ENCODE measurements at places on chromosomes 3 and 15. TPM values are rescaled to one million over a fixed set of nuclear protein-coding genes. Genes with fewer than 3 reads are reported as not detected.

DNA sequence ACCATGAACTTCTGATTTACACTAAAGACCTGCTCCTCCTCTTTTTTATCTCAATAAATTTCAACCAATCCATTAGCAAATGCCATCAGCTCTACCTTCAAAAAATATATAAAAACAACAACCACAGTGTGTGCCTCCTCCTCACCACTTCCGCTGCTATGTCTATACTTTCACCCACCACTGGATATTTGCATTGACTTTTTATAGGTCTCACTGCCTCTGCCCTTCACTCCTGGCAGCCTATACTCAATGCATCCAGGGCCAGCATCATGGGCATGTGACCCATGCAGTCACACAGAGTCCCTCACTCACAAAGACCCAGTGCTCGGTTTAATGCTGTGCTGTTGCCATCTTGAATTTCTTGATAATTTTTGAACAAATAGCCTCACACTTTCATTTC lies 53.5 kb upstream of the CCDC54 start:
- H3K4me1 ChIP-seq, result no peaks in the 10 kb centered on the region
- no peaks in the 10 kb centered on the region for H3K27me3 ChIP-seq
- H3K4me3 ChIP-seq, result no peak overlapping the region
- H3K36me3 ChIP-seq, result no peaks in the 10 kb centered on the region
- no peak overlapping the region for H3K27ac ChIP-seq

DNA sequence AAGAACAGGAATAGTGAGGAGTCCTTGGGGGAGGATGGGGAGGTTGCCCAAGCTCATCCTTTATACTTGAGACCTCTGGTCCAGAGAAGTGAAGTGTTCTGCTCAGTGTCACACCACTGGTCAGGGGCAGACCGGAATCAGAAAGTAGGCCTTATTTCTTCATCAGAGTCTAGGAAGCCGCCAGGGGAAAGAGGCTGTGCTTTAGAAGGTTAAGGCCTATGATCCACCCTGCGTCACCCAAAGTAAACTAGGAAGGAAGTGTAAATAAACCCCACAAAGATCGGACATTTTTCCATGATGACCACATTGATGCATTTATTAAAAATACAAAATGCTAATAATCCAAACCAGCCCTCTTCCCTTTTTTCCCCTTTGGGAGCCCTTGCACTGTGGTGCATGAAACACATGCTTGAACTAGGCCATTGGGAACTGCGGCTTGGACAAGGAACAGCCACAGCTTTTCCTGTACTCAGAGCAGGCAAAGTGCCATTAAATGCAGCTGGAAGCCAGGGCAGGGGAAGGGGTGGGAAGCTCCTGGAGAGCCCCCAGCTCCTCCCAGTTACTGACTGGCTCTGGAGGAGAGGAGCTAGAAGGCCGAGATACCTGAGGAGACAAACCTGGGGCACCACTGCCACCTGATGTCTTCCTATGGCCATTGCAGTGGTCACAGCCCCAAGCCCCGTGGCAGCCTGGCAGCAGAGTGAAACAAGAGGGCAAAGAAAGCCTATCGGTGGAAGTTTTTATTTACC lies 37.0 kb downstream of the CDC25A start:
- H3K4me3 ChIP-seq, result no peak overlapping the region
- H3K27ac ChIP-seq, result no peak overlapping the region
- H3K4me1 ChIP-seq, result peaks cover 18% of the 10 kb centered on the region
- H3K36me3 ChIP-seq, result no peaks in the 10 kb centered on the region

Gene ITPKA
- 5.3 TPM for total RNA-seq

GRCh38 chr3:129937717-129938116 lies 36.8 kb upstream of the TRH start:
- no peaks in the 10 kb centered on the region for H3K4me1 ChIP-seq
- no peak overlapping the region for H3K4me3 ChIP-seq
- no peaks in the 10 kb centered on the region for H3K36me3 ChIP-seq
- no peak for DNase-seq
- no peaks in the 10 kb centered on the region for H3K27me3 ChIP-seq
- H3K27ac ChIP-seq, result no peak overlapping the region

Gene ARGFX
- not detected for total RNA-seq

Gene SCN5A
- total RNA-seq, result 4.7 TPM

GRCh38 chr3:158864492-158864891 lies 62.6 kb downstream of the MFSD1 start:
- no peak overlapping the region for H3K4me3 ChIP-seq
- no peaks in the 10 kb centered on the region for H3K27me3 ChIP-seq

GRCh38 chr3:62875558-62876002 lies 364 bp upstream of the CADPS start:
- no peak overlapping the region for H3K27ac ChIP-seq
- no peaks in the 10 kb centered on the region for H3K4me1 ChIP-seq
- H3K36me3 ChIP-seq, result no peaks in the 10 kb centered on the region
- H3K27me3 ChIP-seq, result no peaks in the 10 kb centered on the region

Gene CTDSPL
- 124 TPM for total RNA-seq

DNA sequence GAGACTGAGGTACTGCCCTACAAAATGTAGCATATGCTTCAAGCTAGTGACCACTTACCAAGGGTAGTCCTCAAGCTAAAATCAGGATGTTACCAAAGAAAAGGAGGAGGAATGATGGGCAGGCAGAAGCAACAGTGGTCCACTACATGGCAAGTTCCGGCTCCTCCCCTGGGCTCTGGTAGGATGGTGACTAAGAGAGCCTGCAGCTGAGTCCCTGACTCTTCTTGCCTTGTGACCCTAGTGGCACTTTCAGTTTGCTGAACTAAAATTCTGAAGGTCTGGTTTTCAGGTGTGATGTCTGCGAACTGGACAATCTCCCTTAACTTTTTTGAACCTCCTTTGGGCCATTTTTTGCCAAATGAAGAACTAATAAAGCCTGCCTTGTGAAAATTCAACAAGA lies 40.9 kb downstream of the MRPL46 start:
- no peaks in the 10 kb centered on the region for H3K36me3 ChIP-seq
- H3K27me3 ChIP-seq, result peaks cover 67% of the 10 kb centered on the region
- no peak overlapping the region for H3K4me3 ChIP-seq
- no peak overlapping the region for H3K27ac ChIP-seq

DNA sequence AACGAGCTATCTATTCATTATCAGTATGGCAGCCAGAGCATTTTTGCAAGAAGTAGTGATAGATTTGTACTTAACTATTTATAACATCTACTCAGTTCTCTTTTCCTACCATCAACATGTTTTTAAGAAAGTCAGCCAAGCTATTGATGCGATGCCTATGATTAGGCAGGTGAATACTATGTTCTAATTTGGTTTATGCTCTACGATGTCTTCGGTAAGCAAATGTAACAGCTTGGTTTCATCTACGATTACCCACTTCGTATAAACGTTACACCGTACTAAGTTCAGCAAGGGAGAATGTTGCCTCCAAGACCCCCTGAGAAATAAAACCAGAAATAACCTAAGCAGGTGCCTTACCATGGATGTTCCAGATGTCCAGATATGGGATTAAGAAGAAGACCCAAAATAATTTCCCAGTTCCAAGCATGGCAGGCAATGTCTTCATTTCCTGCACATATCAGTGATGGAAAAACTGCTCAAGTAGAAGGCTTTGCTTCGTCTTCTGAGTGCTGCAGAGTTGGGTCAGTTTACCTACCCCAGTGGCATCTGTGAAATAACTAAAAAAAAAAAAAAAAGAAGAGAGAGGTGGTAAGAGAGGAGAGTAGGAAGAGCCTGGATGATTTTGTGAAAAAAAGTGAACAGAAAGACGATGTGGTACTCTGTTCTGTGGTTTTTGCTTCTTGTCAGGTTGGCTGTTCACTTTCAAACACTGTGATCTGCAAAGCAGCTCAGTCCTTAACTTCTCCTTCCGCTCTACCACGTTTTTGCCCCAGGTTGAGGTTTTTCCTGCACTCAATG lies at the start of gene BTLA:
Gene BTLA, minus strand, starts transcription at position 559 of the 798 bp plus-strand sequence. Its CDS starts 114 bp downstream, at position 445.
- H3K27me3 ChIP-seq, result 0 out of 2 replicates have a peak, but pooled peaks cover 6% of the 10 kb centered on the region
- no peaks in the 10 kb centered on the region for H3K4me1 ChIP-seq
- no peak within 1 kb of the TSS for H3K27ac ChIP-seq
- DNase-seq, result no peak

Gene LOXL1
- 35.8 TPM for total RNA-seq

DNA sequence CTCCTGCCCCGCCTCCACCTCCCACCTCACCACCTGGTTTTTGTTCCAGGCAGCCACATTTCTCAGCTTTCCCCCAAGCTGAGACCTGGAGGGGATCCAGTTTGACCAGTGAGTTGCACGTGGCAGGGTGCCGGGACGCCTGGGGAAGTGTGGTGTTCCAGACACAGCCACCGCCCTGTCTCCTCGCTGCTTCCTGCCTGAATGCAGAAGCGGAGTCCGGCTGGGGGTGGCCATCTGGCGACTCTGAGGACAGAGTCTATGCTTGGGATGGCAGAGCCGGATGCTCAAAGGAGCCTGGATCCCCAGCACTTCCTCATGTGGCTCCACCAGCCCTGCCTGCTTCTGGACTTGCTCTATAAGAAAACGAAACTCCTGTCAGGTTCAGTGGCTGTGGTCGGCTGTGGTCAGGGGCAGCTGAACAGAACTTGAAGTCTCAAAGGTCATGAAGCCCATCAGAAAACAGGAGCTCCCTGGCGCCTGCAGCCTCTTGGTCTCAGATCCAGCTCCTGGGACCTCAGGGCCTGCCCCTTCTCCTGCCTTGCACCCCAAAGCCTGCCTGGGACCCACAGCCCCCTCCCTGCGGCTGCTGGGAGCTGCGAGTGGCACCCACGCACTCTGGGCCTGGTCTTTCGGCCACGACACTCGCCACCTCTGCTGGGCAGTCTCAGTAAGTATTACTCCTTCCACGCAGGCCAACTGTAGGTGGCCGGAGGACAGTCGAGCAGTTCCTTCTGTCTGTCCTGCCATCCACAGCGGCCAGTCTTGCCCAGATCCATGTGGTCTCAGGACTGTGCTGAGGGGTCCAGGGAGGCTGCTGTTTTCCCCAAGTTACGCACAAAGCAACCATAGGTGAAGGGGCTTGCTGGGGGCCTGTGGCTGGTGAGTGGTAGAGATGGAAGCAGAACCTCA lies 112.8 kb upstream of the MEF2A start:
- DNase-seq, result no peak
- H3K27ac ChIP-seq, result no peak overlapping the region
- H3K4me1 ChIP-seq, result peaks cover 17% of the 10 kb centered on the region
- no peaks in the 10 kb centered on the region for H3K36me3 ChIP-seq
- H3K4me3 ChIP-seq, result no peak overlapping the region

GRCh38 chr3:170355738-170356595 lies 1.5 kb upstream of the SKIL start:
- peak overlapping the region; percentile 84 for H3K27ac ChIP-seq
- peaks cover 48% of the 10 kb centered on the region for H3K4me1 ChIP-seq
- no peaks in the 10 kb centered on the region for H3K27me3 ChIP-seq
- peaks cover 15% of the 10 kb centered on the region for H3K36me3 ChIP-seq

Gene ZBTB38
- total RNA-seq, result 21.8 TPM

DNA sequence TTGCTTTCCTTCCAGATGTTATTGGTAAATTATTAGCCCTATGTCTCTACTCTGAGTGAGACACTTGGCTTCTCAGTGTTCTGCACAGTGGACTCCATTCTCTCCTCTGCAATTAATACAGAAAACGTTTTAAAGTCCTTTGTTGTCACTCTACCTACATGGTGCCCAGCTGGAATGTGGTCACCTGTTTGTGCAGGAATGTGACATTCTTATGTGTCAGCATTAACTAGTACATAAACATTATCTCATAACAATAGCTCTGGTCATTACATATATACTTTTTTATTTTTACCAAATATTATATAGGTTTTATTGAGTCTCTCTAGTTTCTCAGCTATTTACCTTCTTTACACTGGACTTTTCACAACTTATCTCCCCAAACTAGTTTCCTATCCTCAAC lies 147.0 kb upstream of the KCNMB2 start:
- H3K36me3 ChIP-seq, result no peaks in the 10 kb centered on the region
- no peak overlapping the region for H3K4me3 ChIP-seq
- H3K27ac ChIP-seq, result no peak overlapping the region
- DNase-seq, result no peak
- no peaks in the 10 kb centered on the region for H3K27me3 ChIP-seq

DNA sequence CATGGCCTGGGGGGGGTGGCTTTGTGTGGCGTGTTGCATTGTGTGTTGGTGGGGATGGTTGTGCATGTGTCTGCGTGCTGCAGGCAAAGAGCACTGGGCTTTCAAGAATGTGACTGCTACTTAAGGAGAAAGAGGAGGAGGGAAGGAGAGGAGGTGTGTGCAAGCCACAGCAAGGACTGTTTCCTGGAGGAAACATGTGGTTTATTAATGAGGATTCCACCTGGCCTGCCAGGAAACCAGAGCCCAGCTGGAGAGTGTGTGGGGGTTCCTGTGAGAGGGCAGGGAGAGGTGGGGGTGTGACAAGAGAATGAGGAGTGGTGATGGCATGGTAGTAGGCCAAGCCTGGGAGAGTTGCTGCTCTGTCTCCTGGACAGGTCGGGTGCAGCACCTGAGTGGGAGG lies 258.1 kb upstream of the ROPN1 start:
- H3K36me3 ChIP-seq, result no peaks in the 10 kb centered on the region
- no peak overlapping the region for H3K4me3 ChIP-seq
- H3K4me1 ChIP-seq, result no peaks in the 10 kb centered on the region
- no peak for DNase-seq
- no peak overlapping the region for H3K27ac ChIP-seq

DNA sequence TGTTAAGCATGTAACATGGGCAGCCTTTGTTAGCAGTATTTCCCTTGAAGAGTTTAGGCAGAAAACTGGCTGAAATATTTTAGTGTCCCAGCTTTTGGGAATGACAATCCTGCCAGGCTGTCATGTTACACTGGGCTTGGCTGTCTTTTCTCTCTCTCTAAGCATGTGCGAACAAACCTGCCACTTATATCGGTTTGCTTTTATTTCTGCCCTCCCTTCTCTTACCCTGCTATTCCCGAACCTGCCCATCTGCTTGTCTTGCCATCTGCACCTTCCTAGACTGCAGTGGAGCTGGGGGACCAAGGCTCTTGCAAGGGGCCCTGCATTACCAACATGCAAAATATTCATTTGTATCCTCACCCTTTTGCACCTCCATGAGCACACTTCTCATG lies 339.6 kb downstream of the EPHB1 start:
- H3K36me3 ChIP-seq, result no peaks in the 10 kb centered on the region
- no peak overlapping the region for H3K4me3 ChIP-seq
- peaks cover 35% of the 10 kb centered on the region for H3K27me3 ChIP-seq
- H3K27ac ChIP-seq, result no peak overlapping the region

- no peaks in the 10 kb centered on the region for H3K36me3 ChIP-seq
- DNase-seq, result no peak
- no peak overlapping the region for H3K4me3 ChIP-seq
- no peak overlapping the region for H3K27ac ChIP-seq
Observed at GRCh38 chr3:170352936-170353335, 4.6 kb upstream of the SKIL start.

Gene RBP2
- not detected for total RNA-seq

Measured in PC-9 (cell line).